ENCODE measurements at places on chromosomes 12 and 14.

DNA sequence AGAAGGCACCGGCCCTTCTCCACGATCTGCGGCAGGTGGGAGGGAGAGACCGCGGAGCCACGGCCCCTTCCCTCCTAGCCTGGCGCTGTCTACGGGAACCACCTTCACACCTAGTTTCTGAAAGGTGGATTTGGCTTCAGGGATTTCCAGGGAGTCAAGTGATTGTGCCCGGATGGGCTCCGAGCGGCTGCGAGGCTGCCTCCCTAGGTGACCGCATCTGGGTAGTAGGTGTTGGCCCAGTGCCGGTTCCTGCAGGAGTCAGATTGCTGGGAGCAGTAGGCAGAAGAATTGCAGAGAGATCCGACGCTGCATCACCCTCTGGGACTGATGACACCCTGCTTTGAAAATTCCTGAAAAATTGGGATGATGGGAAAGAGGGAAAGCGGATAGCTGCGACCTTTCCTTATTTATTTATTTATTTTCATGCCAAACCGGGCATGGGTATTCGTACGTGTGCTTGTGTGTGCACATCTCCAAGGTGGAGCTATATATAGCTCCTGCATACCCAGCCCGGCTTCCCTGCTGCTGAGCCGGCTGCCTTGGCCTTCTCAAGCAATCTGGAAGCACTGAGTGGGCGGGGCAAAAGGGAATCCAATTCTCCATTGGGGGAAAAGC, 1.1 kb downstream of the CNTN1 start:
- H3K36me3 ChIP-seq: no peaks in the 10 kb centered on the region
- DNase-seq: no peak
- H3K27me3 ChIP-seq: no peaks in the 10 kb centered on the region
- no peaks in the 10 kb centered on the region for H3K4me1 ChIP-seq
- no peak overlapping the region for H3K27ac ChIP-seq

GRCh38 chr14:99809360-99809759, 16.1 kb downstream of the EML1 start:
- H3K27ac ChIP-seq: no peak overlapping the region
- H3K36me3 ChIP-seq: no peaks in the 10 kb centered on the region
- H3K4me3 ChIP-seq: no peak overlapping the region
- H3K4me1 ChIP-seq: no peaks in the 10 kb centered on the region
- no peak for DNase-seq

GRCh38 chr14:91126761-91127160, 12.9 kb downstream of the DGLUCY start:
- H3K4me3 ChIP-seq: no peak overlapping the region
- H3K36me3 ChIP-seq: no peaks in the 10 kb centered on the region
- 0 out of 2 replicates have a peak, but pooled peaks cover 6% of the 10 kb centered on the region for H3K4me1 ChIP-seq
- H3K27me3 ChIP-seq: no peaks in the 10 kb centered on the region
- no peak overlapping the region for H3K27ac ChIP-seq

GRCh38 chr12:68565391-68565903, 45.3 kb upstream of the RAP1B start:
- no peaks in the 10 kb centered on the region for H3K36me3 ChIP-seq
- no peak overlapping the region for H3K27ac ChIP-seq
- DNase-seq: no peak
- no peaks in the 10 kb centered on the region for H3K4me1 ChIP-seq
- H3K4me3 ChIP-seq: no peak overlapping the region

- H3K27ac ChIP-seq: no peak overlapping the region
- H3K4me3 ChIP-seq: no peak overlapping the region
- no peaks in the 10 kb centered on the region for H3K36me3 ChIP-seq
- H3K4me1 ChIP-seq: no peaks in the 10 kb centered on the region
- DNase-seq: peak; percentile 19
Observed at GRCh38 chr12:92608151-92609091, 94.4 kb upstream of the PLEKHG7 start.
